ENCODE measurements at places on chromosomes 5 and 9.

GRCh38 chr5:151890299-151890698 is 34.4 kb downstream of the GLRA1 start:
- no peak for DNase-seq

DNA sequence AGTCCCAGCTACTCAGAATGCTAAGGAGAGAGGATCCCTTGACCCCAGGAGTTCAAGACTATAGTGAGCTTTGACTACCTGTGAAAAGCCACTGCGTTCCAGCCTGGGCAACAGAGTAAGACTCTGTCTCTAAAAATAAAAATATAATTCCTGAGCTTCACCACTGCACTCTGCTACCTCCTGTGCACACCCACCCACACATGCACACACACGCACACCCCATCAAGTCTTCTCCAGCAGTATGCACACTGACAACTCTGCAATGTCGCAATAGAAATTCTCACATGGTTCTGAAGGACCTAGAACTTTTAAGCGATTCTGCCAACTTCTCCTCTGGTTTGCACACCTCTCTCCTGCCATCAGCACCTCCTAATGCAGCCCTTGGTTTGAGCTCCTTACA is 47.5 kb upstream of the FAT2 start:
- DNase-seq, result no peak

GRCh38 chr5:144567421-144567780 is 396.7 kb downstream of the KCTD16 start:
- DNase-seq, result peak; percentile 20

DNA sequence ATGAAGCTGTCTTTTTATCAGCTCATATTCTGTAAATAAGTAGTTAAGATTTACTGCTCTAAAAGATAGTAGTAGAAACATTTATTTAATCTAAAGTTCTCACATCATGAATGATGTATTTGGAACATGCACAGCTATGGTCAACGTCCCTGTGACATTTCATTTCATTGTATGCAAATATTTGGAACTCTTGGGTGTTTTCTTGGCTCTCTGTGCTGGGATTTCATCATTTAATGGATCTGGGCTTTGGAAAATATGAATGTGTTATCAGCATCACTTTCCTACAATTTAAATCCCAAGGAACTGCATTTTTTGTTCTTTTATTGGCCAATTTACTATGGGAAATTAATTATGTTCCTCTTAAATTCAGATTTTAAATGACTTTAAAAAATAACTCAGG is 462.9 kb downstream of the SEMA5A start:
- DNase-seq, result no peak

DNA sequence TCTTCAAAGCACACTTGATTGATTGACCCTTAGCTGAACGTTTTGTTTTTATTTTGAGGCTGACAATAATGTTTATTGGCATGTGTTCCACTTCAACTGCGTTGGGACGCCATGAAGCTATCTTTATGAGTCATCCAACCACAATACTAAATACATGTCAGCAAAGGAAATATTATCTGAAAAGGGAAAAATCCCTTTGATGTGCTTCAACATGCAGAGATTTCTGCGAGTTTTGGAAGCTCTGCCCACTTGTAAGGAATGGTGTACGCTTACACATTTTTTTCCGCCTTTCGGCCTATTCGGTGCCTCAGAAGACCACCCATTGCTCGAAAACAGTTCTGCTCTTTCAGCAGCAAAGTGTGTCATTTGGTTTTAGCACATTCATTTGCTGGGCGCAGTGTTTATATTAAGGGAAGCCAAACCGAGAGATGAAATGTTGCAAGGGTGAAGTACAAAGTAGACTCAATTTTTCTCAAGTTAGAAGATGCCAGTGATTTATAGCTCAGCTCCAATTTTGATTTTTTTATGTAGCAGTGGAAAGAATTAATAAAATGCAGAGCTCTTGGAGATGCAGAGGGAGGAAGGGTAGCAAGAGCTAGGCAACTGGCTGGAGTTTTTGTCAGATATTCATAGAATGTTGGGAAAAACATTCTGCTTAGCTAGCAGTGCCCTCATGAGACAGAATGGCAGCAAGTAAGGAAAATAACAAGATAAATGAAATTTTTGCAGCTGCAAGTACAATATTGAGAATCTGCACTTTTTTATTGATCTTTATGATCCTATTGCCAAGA is 68.9 kb downstream of the PRDM6 start:
- DNase-seq, result peak; percentile 82

- DNase-seq, result peak; percentile 11
Measured at GRCh38 chr5:105503950-105504349, 1941.4 kb upstream of the NUDT12 start.

DNA sequence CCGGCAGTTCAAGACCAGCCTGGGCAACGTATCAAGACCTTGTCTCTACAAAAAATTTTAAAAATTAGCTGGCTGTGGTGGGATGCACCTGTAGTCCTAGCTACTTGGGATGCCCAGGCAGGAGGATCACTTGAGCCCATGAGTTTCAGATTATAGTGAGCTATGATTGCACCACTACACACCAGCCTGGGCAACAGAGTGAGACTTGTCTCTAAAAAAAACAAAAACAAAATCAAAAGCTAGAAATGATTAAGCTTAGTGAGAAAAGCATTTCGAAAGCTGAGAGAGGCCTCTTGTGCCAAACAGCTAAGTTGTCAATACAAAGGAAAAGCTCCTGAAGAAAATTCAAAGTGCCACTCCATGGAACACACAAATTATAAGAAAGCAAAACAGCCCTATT is 4.8 kb downstream of the FAM151B start:
- no peak for DNase-seq

DNA sequence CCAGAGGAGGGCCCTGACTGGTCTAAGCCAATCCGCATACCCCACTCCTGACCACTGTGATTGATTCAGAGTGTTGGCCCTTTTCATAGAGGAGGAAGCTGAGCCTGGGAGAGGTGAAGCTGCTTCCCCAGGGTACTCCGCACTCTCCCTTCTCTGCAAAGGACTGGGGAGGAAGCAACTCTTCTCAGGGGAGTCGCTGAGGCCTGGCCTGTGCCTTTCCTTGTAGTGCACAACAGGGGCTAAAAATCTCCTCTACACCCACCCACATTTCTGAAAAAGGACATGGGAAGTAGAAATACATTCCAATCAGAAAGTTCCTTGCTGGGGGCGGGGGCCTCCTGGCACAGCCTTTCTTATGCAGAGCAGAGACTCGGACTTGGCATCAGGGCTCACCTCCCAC is 22.2 kb downstream of the AK8 start:
- no peak for DNase-seq

- no peak for DNase-seq
Measured at GRCh38 chr9:137314561-137315560, 12.8 kb upstream of the NRARP start.

DNA sequence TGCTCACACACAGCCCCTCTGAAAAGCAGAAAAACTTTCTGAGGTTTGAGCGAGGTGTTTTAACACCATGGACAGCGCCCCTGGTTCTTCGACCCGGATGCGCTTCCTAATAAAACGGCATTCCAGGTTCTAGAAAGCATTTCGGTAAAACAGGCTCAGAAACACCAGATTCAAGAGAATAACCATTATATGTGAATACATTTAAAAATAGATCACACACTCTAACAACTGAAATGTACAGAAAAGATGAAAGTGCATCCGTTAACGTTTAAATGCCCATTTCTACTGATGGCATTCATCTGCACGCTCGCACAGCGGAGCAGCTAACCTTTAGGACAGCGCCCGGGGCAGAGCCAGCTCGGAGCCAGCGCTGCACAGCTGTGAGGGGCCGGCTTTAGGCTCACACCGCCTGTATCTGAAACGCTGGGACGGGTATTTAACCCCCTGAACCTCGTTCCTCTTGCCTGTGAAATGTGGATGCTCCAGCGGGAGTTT is 26.3 kb upstream of the TENT4A start:
- DNase-seq, result no peak

- DNase-seq, result peak; percentile 41
Measured at GRCh38 chr5:32753765-32754164, 42.6 kb downstream of the NPR3 start.

- DNase-seq, result peak; percentile 89
Measured at GRCh38 chr9:91059713-91060112, 258.1 kb downstream of the SYK start.
